Mesothelial cell of epicardium (in vitro differentiated cells): ENCODE measurements at places on chromosomes 6 and 20. TPM values are rescaled to one million over a fixed set of nuclear protein-coding genes. Genes with fewer than 3 reads are reported as not detected.

DNA sequence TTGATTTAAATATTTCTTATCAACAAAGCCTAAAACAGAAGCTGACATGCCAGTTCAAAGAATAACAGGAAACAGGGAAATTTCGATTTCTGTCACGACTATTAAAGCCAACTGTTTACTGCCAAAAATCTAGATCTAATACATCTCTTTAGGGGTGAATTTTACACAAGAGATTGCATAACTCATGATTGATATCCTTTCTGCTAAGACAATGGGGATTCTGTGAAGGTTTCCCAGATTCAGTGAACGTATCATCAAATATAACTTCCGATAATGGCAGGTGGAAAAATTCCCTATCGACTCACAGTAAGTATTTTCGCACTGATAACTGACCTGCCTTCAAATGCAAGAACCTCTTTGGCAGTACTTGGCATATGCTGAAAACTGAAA lies 42.9 kb downstream of the NHSL1 start:
- peak overlapping the region; percentile 83 for H3K27ac ChIP-seq
- H3K36me3 ChIP-seq, result peaks cover 21% of the 10 kb centered on the region
- peaks cover 11% of the 10 kb centered on the region for H3K4me1 ChIP-seq
- DNase-seq, result no peak

DNA sequence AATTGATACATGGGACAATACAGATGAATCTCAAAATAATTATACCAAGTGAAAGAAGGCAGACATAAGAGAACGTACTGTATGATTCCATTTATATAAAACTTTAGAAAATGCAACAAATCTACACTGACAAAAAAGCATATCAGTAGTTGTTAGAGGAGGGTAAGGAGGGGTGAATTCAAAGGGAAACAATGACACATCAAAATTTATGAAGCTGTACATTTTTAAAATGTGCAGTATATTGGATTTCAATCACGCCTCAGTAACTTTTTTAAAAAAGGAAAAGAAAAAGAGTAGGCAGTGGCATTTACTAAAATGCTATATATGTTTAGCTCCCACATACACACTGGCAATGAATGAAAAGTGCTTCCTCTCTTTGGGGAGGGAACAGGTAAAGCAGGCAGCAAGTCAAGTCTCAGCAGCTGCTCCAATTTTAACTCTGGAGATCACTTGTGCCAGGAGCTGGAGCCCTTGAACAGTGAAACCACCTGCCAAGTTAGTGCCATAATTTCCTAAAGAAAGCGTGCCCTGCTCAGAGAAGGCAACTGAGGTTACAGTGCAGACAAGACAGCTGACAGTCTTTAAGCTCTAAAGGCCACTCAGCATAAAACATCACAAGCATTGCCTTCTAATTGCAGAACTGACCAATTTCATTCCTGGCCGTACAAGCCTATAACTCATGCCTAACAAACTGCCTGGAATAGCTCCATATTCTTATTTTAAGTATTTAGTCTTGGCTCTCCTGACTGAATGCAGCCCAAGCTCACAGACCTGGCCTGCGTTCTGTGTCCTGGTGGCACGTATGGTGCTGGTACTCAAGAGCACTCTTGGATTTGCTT lies 10.9 kb downstream of the FKBP1A start:
- H3K36me3 ChIP-seq, result peaks cover 1% of the 10 kb centered on the region
- H3K4me3 ChIP-seq, result no peak overlapping the region
- no peak for DNase-seq
- peaks cover 6% of the 10 kb centered on the region for H3K4me1 ChIP-seq
- H3K27me3 ChIP-seq, result no peaks in the 10 kb centered on the region

GRCh38 chr6:42140756-42141602 lies 1.4 kb downstream of the C6orf132 start:
- no peak for DNase-seq
- H3K4me1 ChIP-seq, result peaks cover 50% of the 10 kb centered on the region
- peaks cover 2% of the 10 kb centered on the region for H3K27me3 ChIP-seq
- H3K36me3 ChIP-seq, result no peaks in the 10 kb centered on the region

Gene EPPIN
- not detected in 3 replicates for total RNA-seq

GRCh38 chr6:111793711-111794111 lies 79.5 kb downstream of the FYN start:
- no peaks in the 10 kb centered on the region for H3K36me3 ChIP-seq
- H3K27ac ChIP-seq, result no peak overlapping the region
- no peak for DNase-seq
- no peaks in the 10 kb centered on the region for H3K27me3 ChIP-seq

DNA sequence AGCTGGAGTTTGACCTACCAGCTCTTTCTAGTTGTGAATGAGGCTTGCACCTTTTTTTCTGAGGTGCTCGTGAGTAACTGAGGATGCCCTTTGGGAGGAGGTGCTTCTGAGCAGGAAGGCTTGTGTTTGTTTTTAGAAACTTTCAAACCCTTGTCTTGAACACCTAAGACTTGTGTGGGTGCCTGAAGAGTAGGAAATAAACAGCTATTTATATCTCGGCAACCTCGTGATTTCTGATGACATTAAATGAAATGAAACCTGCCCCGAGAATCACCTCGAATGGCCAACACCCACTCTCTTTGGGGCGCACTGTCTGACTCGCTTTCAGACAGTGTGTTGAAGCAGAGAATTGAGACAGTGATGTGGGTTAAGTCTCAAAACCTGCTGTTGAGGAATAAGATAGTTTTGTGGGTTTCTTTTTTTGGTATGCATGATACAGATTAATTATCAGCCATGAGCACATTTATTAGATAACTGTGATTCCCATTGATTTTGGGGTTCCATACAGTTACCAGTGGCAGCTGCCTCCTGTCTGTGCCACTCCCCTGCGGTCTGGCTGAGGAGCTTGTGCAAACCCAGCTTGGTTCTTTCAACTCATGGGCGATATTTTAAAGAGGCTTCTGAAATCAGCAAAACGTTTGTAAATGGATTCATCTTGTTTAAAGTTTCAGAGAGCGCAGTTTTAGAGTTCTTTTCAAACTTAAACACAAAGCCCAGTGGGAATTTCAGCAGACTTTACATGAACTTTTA lies 8.4 kb downstream of the IRF4 start:
- H3K4me3 ChIP-seq, result no peak overlapping the region
- H3K36me3 ChIP-seq, result no peaks in the 10 kb centered on the region

DNA sequence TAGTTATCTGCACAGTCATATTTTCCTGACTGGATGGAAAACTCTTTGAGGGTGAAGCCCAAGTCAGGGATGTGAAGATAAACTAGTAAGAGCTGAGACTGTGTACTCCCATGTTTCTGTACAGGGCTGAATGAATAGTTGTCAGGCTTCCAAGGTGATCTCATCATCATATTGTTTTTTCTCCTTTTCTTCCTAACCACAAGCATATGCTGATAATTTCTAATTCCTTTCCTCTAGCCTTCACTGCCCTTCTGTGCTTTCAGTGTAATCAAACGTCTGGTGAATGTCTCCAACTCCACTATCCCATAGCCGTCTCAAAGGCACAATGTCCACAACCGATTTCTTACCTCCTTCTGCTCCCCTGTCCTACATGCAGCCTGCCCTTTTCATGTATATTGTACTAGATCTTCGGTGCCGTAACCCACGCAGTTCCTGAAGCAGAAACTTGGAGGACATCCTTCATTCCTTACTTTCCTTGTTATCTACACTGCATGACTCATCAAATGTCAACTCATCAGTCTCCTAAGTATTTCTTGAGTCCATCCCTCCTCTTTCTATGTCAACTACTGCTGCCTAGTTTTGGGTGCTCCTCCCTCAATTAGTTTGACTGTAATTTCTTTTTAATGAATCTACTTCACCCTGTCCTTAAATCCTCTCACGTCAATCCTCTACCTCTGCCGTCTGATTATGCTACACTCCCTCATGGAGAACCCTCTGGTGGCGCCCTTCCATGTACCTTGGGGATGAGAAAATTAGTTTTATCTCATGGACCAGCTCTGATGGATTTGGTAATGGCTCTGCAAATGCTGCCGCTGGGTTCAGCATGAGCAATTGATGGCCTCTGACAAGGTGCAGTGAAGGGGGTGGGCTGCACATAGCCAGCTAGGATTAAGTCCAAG lies 21.9 kb downstream of the NCOA7 start:
- no peaks in the 10 kb centered on the region for H3K36me3 ChIP-seq
- peak overlapping the region; percentile 94 for H3K27ac ChIP-seq
- no peaks in the 10 kb centered on the region for H3K27me3 ChIP-seq
- peaks cover 69% of the 10 kb centered on the region for H3K4me1 ChIP-seq

- H3K27me3 ChIP-seq, result peaks cover 3% of the 10 kb centered on the region
- no peaks in the 10 kb centered on the region for H3K4me1 ChIP-seq
- DNase-seq, result peak; percentile 54
- no peak overlapping the region for H3K4me3 ChIP-seq
Measured at GRCh38 chr6:7919871-7920270, 9.3 kb upstream of the TXNDC5 start.

DNA sequence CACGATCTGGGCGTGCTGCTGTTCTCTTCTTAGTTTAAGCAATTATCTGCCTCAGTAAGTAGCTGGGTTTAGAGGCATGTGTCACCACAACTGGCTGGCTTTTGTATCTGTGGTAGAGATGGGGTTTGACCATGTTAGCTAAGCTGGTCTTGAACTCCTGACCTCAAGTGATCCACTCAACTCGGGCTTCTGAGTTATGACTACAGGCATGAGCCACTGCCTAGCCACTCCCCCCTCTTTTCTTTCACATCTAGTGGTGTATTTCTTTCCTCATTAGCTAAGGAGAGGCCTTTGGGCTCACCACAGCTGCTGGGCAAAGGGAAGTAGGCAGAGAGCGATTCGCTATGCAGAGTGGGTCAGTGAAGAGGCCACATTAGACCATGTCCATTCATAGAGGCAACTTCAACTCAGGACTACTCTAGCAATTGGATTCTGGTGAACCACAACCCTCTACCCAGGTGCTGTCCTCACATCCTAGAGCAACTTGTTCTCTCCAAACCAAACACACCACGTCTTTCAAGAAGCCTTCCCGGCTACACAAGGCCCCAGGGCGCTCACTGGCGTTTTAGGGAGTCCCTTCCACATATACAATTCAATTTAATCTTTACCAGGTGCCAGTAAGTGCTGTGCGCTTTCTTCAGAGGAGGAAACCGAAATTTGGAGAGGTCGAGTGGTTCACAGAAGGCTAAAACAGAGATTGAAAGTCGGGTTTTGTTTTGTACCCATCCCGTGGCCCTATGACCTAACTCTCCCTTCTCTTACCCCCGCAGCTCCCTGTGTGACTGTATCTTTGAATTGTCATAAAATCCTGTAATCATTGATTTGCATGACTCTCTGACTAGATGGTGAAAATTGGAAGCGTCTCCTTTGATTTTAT lies 26.5 kb upstream of the GFOD1 start:
- H3K4me3 ChIP-seq, result no peak overlapping the region
- H3K36me3 ChIP-seq, result no peaks in the 10 kb centered on the region
- H3K4me1 ChIP-seq, result peaks cover 5% of the 10 kb centered on the region
- H3K27me3 ChIP-seq, result no peaks in the 10 kb centered on the region

Gene FHL5
- 4.5 to 5.5 TPM (median 5.3 TPM) in 3 replicates for total RNA-seq

Gene CSNK2B
- total RNA-seq, result 155 to 157 TPM (median 157 TPM) in 3 replicates

DNA sequence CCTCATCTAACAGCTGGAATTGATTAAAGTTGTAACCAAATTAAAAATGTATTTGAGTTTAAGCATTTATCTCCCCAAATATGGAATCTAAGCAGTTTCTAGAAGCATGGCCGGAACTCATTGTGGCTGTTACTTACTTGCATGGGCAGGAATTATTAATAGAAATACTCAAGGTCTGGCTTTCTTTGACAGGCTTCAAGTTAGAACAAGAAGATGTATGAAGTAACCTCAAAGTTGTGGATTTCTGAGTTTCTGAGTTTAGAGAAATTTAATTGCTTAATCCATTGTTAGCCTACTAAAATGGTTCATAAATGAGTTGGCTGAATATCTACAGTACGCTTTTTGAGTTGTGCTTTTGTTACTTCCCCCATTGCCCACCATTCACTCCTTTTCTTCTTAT lies 7.7 kb downstream of the CARMIL1 start:
- H3K36me3 ChIP-seq, result peaks cover 4% of the 10 kb centered on the region
- H3K27ac ChIP-seq, result no peak overlapping the region
- H3K27me3 ChIP-seq, result no peaks in the 10 kb centered on the region
- H3K4me3 ChIP-seq, result no peak overlapping the region

DNA sequence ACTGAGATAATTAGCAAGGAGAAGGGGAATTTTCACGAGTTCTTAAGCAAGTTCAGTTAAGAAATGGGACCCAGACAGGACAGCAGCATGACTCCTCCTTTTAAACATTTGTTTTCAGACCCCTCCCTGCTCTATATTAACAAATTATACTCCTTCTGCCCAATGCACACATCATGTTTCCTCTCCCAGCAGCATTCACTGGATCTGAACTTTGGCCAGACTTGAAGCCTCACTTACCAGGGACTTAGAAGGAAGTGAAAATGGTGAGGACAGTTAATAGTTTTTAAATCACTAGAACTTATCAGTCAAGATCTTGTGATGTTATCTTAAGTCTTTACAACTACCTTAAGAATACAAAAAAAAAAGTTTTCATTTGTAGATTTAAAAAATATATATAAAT lies 1174.7 kb upstream of the MAP3K7 start:
- peaks cover 2% of the 10 kb centered on the region for H3K27me3 ChIP-seq
- H3K4me1 ChIP-seq, result peaks cover 3% of the 10 kb centered on the region
- H3K27ac ChIP-seq, result no peak overlapping the region
- no peaks in the 10 kb centered on the region for H3K36me3 ChIP-seq
- H3K4me3 ChIP-seq, result no peak overlapping the region

Gene OPRL1
- 2.2 to 2.6 TPM (median 2.5 TPM) in 3 replicates for total RNA-seq

Gene ADGB
- not detected in 3 replicates for total RNA-seq

DNA sequence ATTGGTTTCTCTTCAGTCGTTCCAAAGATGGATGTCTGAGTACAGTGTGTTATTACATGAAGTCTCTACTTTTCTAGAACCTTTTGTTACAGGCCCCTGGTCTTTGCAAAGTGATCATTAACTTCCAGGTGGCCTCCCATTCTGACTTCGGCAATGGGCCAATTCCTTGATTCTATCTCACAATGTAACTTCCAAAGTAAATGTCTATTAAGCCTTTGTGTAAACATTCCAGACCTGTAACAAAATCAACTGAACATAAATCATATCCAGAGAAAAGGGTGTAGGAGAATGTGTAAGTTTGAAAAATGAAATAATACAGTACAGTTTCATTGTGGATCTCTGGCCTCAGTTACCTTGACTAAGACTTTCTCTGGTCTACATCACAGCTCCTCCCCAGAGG lies 187.8 kb upstream of the JAG1 start:
- DNase-seq, result peak; percentile 42
- H3K4me1 ChIP-seq, result peaks cover 39% of the 10 kb centered on the region
- H3K4me3 ChIP-seq, result no peak overlapping the region
- H3K27ac ChIP-seq, result peak overlapping the region; percentile 24

DNA sequence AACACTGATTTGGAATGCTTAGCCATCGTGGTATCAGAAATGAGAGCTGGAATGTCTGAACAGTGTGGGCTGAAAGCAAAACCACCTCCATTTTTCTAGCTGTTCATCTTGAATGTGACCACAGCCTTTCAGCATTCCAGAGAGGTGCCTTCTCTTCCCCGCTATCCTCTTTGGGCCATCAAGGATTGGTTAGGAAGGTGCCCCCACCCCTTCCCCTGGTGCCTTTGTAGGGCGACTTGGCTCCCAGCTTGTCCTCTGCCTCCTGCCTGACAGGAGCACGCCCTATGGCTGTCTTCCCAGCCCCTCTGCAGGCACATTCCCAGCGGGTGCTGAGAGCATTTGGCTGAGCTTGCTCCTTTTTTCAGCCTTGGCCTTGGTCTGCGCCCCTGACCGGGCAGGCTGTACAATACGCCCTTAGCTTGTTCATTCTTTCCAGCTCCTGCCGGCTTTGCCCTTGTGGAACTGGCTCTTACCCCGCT lies 97.5 kb downstream of the ARMC2 start:
- no peak overlapping the region for H3K4me3 ChIP-seq
- H3K27ac ChIP-seq, result peak overlapping the region; percentile 68
- no peak for DNase-seq
- H3K4me1 ChIP-seq, result peaks cover 72% of the 10 kb centered on the region
- H3K36me3 ChIP-seq, result no peaks in the 10 kb centered on the region
- no peaks in the 10 kb centered on the region for H3K27me3 ChIP-seq

Gene IMPG1
- total RNA-seq, result not detected in 3 replicates
